ENCODE measurements at places on chromosomes 4 and X.

GRCh38 chr4:141046255-141046654, 87.0 kb downstream of the RNF150 start:
- peak; percentile 2 for DNase-seq

GRCh38 chrX:16979226-16979625, 32.8 kb downstream of the REPS2 start:
- DNase-seq: no peak

DNA sequence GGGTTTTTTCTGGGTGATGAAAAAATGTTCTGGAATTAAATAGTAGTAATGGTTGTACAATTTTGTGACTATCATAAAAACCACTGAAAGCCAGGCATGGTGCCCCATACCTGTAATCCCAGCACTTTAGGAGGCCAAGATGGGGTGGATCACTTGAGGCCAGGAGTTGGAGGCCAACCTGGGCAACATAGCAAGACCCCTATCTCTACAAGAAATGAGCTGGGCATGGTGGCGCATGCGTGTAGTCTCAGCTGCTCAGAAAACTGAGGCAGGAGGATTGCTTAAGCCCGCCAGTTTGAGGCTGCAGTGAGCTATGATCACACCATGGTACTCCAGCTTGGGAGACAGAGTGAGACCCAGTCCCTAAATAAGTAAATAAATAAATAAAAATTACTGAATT, 58.3 kb upstream of the TMEM131L start:
- no peak for DNase-seq

- DNase-seq: no peak
Observed at GRCh38 chrX:1453395-1453783, 680 bp upstream of the ASMTL start.

DNA sequence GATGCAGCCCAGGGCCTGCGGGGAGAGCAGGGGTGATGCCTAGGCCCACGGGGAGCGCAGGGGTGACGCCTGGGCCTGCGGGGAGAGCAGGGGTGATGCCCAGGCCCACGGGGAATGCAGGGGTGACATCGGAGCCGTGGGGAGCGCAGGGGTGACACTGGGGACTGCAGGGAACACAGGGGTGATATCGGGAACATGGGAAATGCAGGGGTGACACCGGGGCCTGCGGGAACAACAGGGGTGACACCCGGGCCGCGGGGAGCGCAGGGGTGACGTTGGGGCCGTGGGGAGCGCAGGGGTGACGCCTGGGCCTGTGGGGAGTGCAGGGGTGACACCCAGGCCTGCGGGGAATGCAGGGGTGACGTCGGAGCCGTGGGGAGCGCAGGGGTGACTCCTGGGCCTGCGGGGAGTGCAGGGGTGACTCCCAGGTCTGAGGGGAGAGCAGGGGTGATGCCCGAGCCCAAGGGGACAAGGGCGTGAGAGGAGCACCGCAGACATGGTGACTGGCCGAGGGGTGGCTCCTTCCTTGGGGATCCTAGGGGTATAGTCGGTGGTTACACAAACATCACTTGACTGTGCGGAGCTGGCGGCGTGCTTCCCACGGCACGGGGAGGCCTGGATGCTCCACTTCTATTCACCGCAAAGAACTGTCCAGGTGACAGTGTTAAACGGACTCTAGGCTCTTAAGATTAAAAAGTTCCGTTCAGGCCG, 38.0 kb downstream of the GAK start:
- no peak for DNase-seq

DNA sequence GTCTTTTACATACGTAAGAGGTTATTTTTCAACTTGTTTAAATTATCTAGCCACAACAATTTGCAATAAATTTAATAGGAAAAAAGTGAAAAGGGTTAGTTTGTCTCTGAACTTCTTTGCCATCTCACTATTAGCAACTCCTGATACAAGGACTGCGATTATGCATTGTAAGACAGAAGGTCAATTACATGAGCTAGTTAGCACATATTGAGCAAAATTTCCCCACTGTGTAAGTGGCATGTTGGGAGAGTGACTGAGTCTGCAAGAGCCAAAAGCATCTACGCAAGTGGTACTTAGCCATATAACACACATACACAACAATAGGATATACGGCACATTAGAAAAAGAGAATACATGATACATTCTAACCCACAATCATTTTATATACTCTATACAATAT, 927.2 kb downstream of the STPG2 start:
- no peak for DNase-seq

DNA sequence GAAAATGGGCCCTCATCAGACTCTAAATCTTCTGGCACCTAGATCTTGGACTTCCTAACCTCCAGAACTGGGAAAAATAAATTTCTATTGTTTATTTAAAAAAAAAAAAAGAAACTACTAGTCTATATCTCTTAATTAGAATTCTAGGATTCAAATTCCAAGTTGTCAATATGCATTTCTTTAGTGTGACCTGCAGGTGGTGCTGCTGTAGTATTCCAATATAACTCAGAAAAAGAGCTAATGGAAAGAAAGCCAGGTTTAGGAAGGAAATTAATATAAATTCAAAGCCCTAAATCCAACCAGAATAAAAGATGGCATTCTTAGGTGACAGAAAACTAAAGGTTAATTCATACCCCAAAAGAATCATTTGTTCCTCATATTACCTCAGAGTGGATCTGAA, 80.0 kb upstream of the NALF2 start:
- DNase-seq: peak; percentile 8

GRCh38 chr4:99722725-99723124, 65.1 kb upstream of the C4orf54 start:
- DNase-seq: no peak

- DNase-seq: no peak
Observed at GRCh38 chr4:60314416-60314815, 885.7 kb upstream of the ADGRL3 start.

- DNase-seq: no peak
Observed at GRCh38 chr4:26762650-26763049, 98.0 kb upstream of the STIM2 start.

DNA sequence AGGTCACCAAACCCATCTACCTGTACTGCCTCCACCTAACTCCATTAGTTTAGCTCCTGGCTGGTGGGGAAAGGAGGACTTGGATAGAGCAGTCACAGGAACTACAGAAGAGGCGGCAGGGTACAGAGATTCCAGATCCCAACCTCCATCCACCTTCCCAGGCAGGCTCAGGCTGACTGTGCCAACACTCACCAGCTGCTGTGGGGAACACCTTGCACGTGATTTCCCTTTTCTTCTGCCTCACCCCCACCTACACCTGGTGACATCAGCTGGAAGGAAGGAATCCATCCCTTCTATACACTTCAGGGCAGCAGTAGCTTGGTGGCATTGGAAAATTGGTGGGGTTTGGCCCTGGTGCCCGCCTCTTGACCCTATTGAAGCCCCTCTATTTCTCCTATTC, 41.5 kb downstream of the EFNB1 start:
- DNase-seq: no peak

- DNase-seq: no peak
Observed at GRCh38 chr4:161791796-161792556, 371.8 kb downstream of the FSTL5 start.

GRCh38 chrX:9676306-9676705, 89.3 kb downstream of the GPR143 start:
- no peak for DNase-seq

GRCh38 chr4:127737295-127737694, 7.1 kb downstream of the SLC25A31 start:
- no peak for DNase-seq

GRCh38 chrX:17689971-17690409, 47.3 kb upstream of the SCML1 start:
- peak; percentile 58 for DNase-seq

DNA sequence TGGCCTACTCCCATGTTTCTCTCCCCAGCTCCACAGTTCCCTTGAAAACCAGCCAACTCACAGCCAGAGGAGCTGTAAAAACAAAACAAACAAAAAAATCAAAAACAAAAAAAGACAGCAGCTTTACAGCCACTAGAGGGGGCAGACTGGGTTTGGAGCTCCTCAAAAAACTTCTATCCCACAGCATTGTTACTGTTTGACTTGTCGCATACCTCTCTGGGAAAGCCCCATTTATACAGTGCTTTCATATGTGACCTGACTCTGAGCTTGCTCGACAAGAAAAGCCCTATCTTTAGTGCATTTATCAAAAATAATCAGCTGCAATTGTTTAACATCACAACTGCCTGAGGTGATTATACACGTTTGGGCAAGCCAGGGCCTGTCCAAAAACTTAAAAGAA, 21.6 kb downstream of the TSPAN6 start:
- DNase-seq: peak; percentile 64

- DNase-seq: no peak
Observed at GRCh38 chrX:22021751-22022324, 10.3 kb upstream of the PHEX start.

GRCh38 chr4:1466034-1466862, 60.0 kb upstream of the NKX1-1 start:
- no peak for DNase-seq

GRCh38 chr4:105140684-105141490, 5.8 kb upstream of the TET2 start:
- peak; percentile 66 for DNase-seq
